ENCODE measurements at places on chromosomes 12 and 14.

GRCh38 chr12:123681605-123682004, 10.7 kb downstream of the TCTN2 start:
- peak; percentile 74 for DNase-seq

- no peak for DNase-seq
Observed at GRCh38 chr12:69431591-69432222, 38.5 kb upstream of the FRS2 start.

DNA sequence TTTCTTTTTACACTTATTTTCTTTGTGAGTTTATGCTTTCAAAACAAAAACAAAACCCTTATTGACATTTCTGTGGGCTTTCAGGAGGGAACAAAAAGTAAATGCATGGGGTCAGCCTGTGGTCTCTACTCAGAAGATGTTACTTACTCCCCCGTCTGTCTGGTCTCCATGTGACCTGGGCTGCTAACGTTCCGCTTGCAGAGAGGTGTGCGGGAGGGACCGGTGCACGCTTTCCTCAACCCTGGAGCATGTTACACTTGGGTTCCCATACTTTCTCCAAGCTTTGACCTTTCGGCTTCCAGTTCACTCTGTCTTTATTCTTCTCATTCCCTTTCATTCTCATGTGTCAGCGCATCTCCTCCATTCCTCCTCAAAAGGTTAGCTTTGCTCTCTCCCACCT, 36.5 kb downstream of the ZC3H14 start:
- DNase-seq: no peak

- no peak for DNase-seq
Observed at GRCh38 chr12:123118497-123118896, 32.4 kb downstream of the PITPNM2 start.

DNA sequence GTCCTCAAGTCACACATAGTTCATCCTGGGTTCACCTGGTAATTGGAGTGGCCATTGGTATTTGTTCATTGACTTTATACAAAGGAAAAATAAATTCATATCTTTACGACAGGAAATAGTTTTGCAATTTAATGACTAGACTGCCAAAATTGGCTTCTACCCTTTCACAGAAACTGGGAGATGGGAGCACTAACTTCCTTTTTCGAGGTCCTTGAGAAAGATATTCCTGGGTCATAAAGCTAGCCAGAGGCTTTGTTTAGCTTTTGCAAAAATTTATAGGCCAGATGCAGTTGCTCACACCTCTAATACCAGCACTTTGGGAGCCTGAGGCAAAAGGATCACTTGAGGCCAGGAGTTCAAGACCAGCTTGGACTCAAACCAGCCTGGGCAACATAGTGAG, 10.2 kb upstream of the OR11G2 start:
- peak; percentile 8 for DNase-seq

- DNase-seq: no peak
Observed at GRCh38 chr12:38878333-38878705, 27.1 kb downstream of the CPNE8 start.

- no peak for DNase-seq
Observed at GRCh38 chr14:59465316-59466135, at the start of gene GPR135. TSS of gene GPR135 (minus strand) at chr14:59465380. CDS start at chr14:59465226, 154 bp downstream.

DNA sequence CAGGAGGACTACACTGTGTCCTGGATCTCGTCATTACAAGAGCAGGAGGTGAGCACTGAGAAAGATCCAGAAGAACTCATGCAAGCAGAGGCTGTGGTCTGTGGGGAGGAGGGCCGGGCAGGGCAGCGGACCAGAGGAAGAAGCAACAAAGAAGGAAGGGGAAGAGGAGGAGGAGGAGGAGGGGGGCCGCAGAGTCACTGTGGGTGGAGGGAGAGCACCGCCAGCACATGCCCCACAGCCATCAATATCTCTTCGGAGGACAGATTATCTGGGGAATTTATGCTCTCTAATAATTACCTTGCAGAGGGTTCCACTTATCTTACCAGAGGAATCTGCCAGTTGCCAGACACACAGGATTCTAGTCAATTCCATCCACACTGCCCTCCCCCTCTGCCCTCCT, 105.6 kb downstream of the DPF3 start:
- no peak for DNase-seq

DNA sequence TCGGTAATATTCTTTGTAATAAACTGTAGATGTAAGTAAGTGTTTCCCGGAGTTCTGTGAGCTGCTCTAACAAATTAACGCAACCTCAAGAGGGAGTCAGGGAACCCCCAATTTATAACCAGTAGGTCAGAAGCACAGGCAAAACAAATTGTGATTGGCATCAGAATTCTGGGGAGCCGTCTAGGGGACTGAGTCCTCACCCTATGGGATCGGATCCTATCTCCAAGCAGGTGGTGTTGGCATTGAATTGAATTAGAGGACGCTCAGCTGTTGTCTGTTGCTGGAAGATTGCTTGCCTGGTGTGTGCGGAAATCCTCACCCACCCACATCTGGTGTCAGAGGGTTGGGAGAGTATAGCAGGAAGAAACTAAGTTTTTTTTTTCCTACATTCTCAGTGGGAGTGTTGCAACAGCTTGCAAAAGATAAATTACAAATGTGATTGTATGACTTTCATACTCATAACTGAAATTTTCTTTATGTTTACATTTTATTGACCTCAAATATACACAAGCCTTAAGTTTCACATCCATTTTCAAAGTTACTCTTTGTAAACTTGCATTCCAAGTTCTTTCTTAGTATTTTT, 5.5 kb downstream of the TMEM52B start:
- DNase-seq: peak; percentile 89

GRCh38 chr14:31057035-31057434, 30.9 kb upstream of the STRN3 start:
- no peak for DNase-seq

DNA sequence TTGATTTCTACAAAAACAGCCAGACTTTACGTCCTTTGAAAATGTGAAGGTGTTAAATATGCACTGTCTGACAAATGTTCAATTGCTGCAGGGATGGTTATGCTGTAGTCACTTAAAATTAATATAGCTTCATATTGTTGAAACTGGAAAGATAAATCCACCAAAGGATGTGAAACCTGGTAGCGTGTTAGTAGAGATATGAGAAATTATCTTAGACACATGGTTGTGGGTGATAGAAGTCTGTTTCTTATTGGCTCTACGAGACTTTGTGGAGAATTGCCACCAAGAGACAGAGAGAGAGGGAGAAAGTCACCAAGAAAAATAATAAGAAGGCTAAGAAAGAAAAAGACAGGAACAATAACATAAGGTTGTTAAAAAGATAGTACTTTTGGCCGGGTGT, 2.6 kb upstream of the CAPRIN2 start:
- DNase-seq: no peak

DNA sequence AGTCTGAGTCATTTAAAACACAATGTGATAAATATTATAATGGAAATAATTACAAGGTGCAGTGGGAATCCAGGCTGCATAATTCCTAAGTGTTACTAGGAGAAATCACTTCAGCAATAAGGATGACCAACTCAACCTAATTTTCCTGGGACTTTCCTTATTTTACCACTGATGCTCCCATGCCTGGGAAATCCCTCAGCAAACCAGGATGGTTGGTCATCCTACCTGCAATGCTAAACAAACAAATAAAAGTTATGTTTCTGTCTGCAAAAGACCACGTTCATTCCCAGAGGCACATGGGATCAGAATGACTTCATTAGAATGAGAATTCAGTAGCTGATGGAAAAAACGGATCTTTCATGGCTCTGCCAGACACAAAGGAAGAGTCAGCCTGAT, 130.8 kb upstream of the RAP1B start:
- DNase-seq: no peak

- peak; percentile 19 for DNase-seq
Observed at GRCh38 chr12:62642486-62642885, 175.9 kb downstream of the MON2 start.

DNA sequence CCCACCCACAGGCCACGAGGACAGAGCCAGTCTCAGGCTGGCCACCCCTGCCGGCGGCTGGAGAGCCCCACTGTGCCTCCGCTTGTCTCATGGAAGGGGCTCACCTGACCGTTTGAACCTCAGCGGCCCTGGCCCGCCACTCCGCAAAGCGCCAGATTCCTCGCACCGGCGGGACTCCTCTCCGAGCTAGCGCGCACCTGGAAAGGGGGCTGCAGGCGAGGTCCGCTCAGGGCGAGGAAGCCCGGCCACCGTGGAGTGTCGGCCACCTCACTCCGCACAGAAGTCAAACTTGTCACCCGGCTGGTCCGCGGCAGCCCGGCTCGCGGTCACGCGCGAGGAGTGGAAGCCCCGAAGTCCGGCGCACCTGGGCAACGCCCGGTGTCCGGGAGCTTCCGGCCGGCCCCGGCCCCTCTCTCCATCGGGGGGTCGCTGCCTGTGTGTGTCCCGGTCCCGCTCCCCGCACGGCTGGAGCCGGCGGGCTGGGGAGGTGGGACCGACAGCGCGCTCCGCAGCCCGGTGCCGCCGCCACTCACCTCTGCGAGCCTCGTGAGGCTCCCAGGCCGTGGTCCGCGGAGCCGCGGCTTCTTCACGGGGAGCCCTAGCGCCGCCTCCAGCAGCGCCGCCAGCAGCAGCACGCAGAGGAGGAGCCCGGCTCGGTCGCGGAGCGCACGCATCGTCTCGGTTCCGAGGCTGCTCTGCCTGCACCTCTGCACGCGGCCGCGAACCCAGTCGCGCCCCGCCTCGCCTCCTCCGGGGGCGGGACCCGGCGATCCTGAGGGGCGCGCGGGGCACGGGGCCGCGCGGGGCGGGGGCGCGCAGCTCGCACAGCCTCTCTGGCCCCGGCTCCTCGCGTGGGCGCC, at the start of gene ISM2:
Gene ISM2 (minus strand): TSS at position 697 of the 860 bp plus-strand sequence. CDS start 23 bp downstream, at position 674.
- peak; percentile 33 for DNase-seq

DNA sequence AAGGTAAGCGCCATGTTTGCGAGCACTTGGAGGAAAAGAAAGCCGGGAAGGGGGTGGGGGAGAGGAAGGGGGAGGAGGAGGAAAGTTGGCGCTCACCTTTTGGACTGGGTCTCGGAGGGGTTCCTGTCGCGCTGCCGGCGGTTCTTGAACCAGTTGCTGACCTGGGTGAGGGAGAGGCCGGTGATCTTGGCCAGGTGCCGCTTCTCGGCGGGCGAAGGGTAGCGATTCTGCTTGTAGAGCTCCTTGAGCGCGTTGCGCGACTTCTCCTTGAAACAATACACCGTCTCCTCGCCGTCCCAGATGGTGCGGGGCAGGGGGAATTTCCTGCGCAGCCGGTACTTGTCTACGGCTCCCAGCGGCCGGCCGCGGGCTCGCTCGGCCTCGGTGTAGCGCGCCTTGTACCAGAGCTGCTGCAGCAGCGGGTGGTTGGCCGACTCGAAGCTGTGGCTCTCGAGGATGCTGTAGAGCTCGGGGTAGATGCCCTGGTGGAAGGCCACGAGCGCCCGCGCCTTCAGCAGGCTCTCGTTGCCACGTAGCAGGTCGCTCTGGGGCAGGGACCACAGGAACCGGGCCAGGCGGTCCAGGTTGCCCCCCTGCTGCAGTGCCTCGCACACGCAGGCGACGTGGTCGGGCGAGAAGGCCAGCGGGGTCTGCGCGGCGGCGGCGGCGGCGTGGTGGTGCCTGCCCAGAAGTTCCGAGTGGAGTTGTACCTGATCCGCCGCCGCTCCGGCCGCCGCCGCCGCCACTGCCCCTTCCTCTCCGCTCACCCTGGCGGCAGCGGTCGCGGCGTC, 840 bp downstream of the SIX4 start:
- DNase-seq: no peak

- no peak for DNase-seq
Observed at GRCh38 chr14:28088125-28088524, 678.5 kb upstream of the FOXG1 start.

DNA sequence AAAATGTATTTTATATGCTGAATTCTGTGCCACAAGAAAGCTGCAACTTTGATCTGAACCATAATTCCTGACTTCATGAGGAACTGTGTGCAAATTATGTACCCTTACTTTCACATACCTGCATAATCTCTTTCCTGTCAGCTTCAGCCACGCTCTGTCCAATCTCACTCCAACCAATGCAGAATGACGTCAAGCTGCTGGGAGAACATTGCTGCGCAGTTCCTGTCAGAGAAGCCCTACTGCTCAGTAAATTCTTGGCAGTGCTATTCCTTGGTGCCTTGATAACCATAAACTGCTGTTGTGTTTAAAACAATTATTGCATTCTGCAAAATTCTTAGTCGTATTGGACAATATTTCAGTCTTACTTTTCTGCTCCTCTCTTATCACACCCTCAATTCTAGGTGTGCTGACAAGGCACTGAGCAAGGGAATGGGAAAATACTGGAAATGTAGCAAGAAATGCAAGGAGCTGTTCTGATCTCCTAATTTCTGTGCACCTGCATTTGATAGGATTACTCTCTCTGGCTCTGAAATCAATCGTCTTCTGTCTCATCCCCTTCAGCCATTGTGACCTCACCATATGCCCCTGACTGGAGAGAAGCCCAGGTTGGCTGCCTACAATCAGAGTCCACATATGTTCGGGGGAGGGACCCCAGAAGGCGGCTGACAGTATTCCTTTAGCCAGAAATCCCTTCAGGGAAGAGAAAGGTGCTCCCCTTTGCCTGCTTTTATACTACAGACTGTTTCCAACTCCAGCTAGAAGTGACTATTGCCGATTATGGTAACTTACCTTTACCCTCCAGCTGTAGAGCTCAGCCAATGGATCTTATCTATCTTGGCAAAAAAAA, 274.9 kb upstream of the NOVA1 start:
- no peak for DNase-seq

DNA sequence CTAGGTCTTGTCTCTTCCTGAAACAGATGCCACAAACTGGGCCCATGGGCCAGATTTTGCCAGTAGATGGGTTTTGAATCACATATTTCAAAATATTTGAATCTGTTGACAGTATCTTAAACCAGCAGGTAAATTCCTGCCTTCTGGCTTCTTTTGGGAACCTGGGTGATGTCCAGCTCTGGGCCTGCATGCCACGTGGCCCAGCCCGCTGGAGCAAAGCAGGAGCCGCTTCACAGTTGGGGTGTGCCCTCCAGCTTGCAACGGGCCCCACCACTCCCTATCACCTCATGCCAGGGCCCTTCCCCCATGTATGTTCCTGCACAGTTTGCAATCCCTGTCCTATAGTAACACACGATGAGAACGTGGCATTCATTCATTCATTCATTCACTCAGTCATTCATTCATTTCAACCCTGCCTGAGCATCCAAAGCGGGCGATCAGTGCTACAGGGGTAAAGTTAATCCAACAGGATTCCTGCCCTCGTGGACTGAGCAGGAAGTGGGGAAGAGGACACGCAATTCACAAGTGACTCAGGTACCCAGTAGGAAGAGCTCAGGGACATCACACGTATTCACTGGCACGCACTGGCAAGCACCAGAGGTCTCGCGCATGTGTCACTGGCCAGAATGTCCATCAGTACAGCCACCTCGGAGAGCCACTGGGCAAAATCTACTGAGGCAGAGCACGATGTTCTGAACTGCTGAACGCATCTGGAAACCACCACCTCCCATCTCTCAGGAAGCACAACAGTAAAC, 27.8 kb downstream of the SCARB1 start:
- DNase-seq: no peak

GRCh38 chr14:61565836-61566536, 129.3 kb upstream of the HIF1A start:
- no peak for DNase-seq

DNA sequence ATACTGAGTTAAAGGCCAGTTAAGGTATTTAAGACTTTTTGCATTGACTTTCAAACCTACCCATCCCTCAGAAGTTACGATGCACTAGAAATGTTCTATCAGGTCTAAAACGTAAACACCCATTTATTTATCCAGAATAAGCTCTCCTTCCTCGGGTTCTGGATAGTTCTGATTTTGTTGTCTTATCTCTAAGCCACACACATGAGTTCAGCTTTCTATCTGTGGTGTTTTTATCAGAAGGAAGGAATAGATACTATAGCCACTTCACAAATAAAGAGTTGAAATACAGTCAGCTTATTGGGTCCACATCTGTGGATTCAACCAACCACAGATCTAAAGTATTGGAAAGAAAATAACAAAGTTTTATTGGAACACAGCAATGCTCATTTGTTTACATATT, 5.4 kb downstream of the SFSWAP start:
- DNase-seq: no peak
